Thyroid gland (tissue), 4 donors: ENCODE measurements at places on chromosomes 7 and 10. TPM values are rescaled to one million over a fixed set of nuclear protein-coding genes. Genes with fewer than 3 reads are reported as not detected.
A peak's percentile ranks its signal among the peaks of the same experiment; 100 is the strongest.

DNA sequence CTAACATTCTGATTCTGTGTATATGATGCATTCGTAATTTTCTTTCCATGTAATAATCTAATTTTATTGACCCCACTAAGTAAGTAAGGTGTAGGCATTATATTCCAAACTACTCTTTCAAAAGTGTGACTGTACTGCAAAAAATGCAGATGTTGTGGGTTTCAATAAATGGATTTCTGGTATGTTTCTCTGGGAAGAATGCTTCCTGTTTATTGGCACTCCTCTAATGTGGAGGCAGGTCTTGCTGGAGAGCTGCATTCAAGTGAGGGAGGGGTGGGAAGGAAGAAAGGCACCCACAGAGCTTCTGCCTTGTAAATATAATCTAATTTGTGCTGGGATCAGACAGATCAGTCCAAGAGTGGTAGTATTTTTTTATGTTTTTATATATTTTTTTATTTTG lies 23.9 kb downstream of the ST7 start:
- DNase-seq, result no peak

GRCh38 chr7:83305027-83305426 lies 142.3 kb upstream of the PCLO start:
- DNase-seq, result no peak

GRCh38 chr7:135842446-135843179 lies 94.0 kb upstream of the FAM180A start:
- DNase-seq, result no peak

DNA sequence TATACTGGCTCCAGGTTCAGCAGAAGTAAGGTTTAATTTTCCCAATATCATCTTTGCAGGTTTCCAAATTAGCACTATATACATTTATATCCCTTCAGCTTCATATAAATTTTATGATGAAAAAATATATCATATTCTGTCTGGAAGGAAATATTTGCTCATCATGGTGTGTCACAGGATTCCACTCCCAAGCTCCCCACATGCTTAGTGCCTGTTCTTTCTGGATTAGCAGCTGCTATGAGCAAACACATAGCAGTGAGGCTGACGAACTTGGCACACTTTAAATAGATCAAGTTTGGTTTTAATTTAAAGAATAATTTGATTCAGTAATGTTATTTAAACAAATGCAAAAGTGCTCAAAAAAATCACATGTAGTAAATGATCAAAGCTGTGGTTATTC lies 251.9 kb downstream of the AGMO start:
- no peak for DNase-seq

DNA sequence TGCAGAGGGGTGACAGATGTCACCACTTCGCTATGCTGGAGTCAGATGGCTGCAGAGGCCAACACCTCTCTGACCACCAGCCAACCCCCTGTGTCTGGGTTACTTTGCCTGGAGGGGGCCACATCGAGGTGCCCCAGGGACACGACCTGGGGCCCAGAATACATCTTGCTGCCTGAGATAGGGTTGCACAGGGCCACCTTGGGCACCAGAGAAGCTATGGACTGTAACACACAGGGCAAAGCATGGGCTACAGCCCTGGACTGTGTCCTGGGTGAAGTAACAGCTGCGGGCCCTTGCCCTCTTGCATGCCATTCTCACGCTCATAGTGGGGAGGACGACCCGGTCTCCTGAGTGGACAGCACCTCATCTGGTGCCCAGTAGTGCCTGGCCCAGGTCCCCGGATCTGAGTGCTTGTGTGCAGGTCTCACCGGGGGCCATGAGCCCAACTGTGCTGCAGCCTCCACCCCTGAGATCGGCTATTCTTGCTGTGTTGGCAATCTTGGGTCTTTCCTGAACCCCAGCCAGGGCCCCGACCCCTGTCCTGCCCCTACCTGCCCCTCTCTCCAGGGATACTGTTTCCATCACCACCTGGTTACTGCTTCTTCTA lies 115.2 kb upstream of the GDF10 start:
- DNase-seq, result no peak

GRCh38 chr7:125848157-125848556 lies 918.5 kb upstream of the POT1 start:
- DNase-seq, result no peak

GRCh38 chr10:110962443-110962842 lies 43.0 kb downstream of the SHOC2 start:
- no peak for DNase-seq

- DNase-seq, result no peak
Measured at GRCh38 chr7:7642081-7642480, 1.5 kb downstream of the UMAD1 start.

DNA sequence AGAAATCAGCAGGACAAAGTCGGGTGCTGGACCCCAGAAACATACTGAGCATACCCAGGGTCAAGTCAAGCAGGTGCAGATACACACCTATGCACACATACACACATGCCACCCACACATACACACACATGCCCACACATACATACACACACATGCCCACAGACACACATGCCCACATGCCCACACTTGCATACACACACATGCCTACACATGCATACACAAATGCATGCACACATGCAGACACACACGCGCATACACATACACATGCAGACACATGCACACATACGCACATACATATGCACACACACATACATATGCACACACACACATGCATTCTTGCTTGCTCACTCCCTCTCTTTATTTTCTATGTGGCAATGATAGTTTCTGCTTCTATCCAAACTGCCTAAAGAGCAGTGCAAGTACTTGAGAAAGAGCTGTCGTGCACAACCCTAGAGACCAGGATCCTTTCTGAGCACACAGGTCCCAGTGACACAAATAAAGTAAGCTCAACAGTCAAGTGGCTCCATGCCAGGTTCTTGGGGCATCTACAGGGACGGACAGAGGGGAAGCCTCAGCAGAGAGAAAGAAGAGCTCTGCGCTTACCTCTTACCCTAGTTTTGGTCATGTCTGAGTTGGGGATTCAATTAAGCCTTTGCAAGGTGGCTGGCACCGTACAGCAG lies 83.7 kb downstream of the EBF3 start:
- DNase-seq, result no peak

GRCh38 chr10:23818484-23818883 lies 379.6 kb downstream of the OTUD1 start:
- DNase-seq, result peak; percentile 13

- peak; percentile 69 for DNase-seq
Measured at GRCh38 chr7:48299580-48300169, 128.4 kb downstream of the ABCA13 start.

DNA sequence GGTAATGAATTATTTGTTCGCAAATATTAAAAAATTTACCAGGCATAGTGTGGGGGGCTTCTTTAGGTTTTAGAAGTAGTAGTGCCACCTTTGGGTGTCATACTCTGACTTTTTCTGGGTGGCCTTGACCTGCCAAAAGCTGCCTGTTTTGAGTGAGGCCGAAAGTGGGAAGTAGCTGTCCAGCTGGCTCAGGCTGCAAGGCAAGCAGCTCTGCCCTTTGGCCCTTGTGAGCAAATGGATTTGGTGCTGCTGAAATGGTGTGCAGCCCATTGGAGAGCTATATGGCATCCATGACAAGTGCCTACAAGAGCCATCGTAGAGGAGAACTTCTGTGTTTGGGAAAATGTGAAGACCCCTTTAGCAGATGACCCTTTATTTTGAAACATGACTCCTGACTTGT lies 20.2 kb upstream of the ICA1 start:
- DNase-seq, result no peak

DNA sequence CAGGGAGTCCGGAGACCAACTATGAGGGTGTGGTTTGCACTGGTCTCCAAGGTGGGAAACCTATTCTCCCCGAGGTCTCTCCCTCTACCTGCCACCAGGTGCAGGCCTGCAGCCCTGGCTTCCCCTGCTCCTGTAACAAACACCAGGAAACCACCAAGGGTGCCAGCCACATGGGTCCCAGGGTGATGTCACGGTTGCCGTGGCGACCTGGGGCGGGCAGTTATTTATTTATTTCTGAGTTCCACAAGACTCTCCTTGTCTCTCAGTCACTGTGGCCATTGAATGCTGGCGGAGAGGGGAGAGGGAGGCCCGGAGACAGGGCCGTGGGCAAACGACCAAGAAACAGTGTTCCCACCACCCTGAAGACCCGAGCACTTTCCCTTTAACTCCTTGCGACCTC lies 27.0 kb downstream of the MMD2 start:
- no peak for DNase-seq

GRCh38 chr10:19824381-19825342 lies 8.4 kb downstream of the PLXDC2 start:
- no peak for DNase-seq

DNA sequence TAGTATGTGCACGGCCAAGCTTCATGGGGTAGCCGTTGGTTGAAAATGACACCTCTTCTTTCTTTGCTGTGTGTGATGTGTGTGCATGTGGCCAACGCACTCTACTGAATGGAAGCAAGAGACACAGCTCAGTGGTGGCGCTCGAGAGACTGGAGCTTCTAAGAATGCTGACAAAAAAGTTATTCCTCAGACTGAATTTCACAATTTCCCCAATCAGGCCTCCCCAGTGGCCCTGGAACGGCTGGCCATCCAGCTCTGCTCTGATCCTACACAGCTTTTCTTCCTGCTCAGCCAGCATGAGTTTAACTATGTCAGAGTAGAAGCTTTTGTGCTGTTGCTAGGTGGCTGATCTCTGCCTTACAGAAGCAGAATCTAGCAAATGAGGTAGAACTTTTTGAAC lies 186.7 kb upstream of the PLXDC2 start:
- peak; percentile 18 for DNase-seq

- no peak for DNase-seq
Measured at GRCh38 chr7:99096124-99096887, 47.6 kb downstream of the SMURF1 start.

GRCh38 chr10:98572594-98572993 lies 125.9 kb upstream of the HPS1 start:
- no peak for DNase-seq

- no peak for DNase-seq
Measured at GRCh38 chr7:129163875-129164544, 19.5 kb downstream of the TSPAN33 start.

DNA sequence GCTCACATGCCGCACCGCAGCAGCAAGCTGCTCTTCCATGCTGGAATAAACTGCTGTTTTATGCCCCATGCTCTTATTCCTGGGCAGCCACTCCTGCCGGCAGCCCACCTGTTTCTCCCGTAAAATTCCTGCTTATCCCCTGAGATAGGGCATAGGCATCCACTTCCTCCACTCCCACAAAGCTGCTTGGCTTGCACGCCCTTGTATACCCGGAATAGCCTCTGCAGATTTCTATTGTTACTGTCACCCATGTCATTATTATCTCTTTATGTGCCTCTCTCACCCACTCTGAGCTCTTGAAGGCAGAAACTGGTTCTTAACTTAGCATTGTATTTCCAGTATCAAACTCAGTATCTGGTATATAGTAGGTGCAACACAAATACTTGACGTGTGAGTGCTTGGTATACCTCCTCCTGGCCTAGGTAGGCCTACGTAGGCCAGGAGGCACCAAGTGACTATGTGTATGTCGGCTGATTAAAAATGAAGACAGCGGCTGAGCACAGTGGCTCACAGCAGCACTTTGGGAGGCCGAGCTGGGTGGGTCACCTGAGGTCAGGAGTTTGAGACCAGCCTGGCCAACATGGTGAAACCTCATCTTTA lies 193.4 kb downstream of the CCDC3 start:
- no peak for DNase-seq

Gene OR9A2
- not detected for total RNA-seq

Gene GPER1
- total RNA-seq, result 13.4 TPM

Gene VGF
- total RNA-seq, result not detected

Gene HMX3
- not detected for total RNA-seq

Gene HKDC1
- total RNA-seq, result 2.4 TPM

Gene CCDC186
- 43.3 TPM for total RNA-seq

Gene EIF3B
- total RNA-seq, result 89.4 TPM

Gene MYL10
- not detected for total RNA-seq

Gene METTL27
- total RNA-seq, result 16.3 TPM

Gene PON1
- total RNA-seq, result not detected
